ENCODE measurements at places on chromosomes 7 and 10.

DNA sequence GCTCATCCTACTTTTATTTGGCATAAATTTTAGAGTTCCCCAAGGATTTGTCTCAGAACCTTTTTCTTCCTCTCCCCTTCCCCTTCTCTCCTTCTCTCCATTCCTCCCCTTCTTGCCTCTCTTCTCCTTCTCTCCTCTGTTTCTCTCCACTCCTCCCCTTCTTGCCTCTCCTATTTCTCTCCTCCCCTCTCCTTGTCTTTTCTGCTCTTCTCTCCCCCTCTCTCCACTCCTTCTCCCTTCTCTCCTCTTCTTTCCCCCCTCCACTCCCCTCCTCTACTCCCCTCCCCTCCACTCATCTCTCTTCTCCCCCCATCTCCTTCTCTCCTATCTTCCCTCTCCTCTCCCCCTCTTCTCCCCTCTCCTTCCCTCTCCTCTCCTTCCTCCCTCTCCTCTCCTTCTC, 142.7 kb downstream of the CCDC71L start:
- no peak for DNase-seq

DNA sequence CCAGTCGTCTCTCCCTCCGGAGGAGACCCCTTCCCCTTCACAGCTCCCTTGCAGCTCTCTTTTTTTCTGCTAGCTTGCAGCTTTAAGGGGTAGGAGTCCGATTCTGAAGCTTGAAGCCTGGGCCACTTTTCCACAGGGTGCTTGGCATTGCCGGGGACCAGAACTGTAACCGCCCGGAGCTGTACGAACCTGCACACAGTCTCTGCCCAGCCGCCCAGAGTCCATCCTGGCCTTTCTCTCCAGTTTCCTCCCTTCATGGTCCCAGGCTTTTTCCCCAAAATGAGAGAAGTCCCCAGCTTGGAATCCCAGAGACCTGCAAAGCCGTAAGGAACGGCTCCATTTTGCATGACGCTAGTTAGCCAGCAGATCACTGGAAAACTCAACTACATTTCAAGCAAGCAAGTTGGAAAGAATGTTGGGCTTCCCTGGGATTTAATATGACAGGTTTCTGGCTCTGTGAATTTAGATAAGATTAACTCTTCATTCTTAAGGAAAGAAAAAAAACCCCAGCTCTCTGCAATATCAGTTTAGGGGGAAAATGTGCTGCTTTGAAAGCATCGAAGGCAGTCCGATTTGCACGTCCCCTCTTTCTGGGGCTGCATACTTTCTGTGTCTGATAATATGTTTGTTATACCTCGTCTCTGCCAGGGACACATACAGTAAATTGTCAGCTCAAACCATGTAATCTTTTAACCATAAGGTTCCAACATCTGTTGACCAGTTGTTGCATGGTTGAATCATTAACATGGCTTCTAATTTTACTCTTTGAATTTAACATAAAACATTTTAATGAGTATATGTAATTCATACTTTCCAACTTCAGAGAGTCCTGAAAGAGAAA, 190.0 kb upstream of the LYZL2 start:
- no peak for DNase-seq

DNA sequence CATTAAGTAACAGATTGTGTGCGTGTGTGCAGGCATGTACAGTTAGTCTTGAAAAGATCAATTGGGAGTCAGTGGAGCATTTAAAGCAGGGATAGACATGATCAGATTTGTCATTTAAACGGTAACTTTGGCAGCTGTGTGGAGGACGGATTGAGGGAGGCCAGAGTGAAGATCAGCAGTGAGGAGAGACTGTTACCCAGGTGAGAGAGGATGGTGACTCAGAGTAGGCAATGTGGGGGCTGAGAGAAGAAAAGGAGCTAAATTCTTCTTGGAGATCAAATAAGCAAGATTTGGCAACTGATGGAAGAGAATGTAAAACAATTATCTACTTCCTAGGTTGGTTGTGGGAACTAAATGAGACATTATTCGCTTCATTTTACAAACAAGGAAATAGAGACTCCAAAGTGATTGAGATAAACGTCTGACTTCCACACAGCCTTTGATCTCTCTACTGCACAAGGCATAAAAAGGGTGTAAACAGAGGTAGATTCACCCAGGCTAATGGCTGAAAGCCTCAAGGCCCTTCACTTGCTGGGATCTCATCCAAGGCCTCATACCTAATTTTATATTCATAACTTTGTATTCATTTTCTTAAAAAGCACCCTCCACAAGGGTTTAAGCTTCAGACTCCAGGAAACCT, 665.1 kb upstream of the GALNT17 start:
- no peak for DNase-seq

DNA sequence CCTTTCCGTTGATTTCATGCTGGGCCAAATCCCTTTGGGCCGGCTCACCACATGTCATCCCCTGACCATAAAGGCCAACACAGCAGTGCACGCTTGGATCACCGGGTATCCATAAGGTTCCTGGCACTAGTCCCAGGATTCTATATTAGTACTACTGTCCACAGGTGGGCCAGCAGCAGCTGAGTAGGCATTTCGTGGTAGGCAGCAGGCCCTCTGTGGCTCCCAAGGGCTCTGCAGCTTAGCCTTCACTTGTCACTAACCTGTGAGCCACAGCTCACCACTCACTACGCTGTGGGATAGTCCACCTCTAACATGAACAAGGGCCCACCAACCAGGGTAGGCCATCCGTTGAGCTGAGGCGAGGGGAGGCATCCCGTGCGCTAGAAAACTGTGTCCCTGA, 89.2 kb upstream of the MALRD1 start:
- no peak for DNase-seq

DNA sequence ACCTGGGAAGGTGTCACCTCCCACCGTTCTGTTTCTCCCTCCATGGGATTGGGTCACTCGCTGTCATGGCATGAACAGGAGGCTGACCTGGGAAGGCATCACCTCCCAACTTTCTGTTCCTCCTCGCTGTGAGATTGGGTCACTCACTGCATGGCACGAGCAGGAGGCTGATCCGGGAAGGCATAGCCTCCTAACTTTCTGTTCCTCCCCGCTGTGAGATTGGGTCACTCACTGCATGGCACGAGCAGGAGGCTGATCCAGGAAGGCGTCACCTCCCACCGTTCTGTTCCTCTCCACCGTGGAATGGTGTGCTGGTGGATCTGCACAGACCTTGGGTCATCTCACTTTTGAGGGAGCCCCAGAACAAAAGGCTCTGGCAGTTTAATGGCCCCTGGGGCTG, 239.2 kb upstream of the PRKCQ start:
- DNase-seq: no peak

GRCh38 chr10:75826846-75827245, 395.4 kb downstream of the LRMDA start:
- no peak for DNase-seq

DNA sequence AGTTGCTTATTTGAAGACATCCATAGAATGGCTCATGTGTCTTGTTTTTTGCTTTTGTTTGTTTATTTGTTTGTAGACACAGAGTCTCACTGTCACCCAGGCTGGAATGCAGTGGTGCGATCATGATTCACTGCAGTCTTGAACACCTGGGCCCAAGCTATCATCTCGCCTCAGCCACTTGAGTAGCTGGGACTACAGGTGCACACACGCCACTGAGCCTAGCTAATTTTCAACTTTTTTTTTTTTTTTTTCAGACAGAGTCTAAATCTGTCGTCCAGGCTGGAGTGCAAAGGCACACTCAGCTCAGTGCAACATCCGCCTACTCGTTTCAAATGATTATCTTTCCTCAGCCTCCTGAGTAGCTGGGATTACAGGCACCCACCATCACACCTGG, 83.3 kb upstream of the KLF6 start:
- DNase-seq: no peak

DNA sequence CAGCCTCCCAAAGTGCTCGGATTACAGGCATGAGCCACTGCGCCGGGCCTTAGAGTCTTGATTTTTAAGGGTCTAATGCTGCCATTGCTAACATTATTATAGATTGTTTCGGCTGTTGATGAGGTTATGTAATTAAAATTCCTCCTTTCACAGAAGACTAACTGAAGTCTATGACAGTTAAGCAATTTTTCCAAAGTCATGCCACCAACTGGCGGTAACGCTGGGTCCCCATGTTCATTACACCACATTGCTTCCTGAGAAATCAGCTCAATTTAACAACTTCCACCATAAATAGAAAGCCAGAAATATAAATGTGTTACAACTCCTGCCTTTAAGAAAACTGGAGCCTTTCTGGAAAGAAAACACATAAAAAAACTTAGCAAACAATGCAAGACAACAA, 3.5 kb downstream of the ERLIN1 start:
- no peak for DNase-seq

- no peak for DNase-seq
Observed at GRCh38 chr7:77940647-77941046, 142.1 kb downstream of the PHTF2 start.

GRCh38 chr7:22541789-22542188, 41.8 kb upstream of the STEAP1B start:
- no peak for DNase-seq

DNA sequence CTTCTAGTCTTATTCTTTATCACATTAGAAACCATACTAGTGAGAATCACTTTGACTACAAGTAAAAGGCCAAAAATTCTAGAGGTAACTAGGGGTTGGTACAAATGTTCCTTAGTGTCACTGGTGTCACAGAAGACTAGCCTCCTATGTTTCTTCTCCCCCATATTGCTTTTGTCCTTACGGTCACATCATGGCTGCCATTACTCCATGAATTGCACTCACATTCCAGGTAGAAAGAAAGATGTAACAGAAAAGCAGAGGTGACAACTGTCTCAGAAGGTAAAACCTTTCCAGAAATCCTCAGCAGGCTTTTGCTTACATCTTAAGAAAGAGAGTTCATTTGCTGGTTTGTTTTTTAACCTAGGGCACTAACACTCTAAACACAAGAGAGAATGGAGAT, 42.9 kb downstream of the USP6NL start:
- no peak for DNase-seq

GRCh38 chr10:105112862-105113261, 471.8 kb downstream of the SORCS3 start:
- no peak for DNase-seq
